ENCODE measurements at places on chromosomes 7 and 10.

DNA sequence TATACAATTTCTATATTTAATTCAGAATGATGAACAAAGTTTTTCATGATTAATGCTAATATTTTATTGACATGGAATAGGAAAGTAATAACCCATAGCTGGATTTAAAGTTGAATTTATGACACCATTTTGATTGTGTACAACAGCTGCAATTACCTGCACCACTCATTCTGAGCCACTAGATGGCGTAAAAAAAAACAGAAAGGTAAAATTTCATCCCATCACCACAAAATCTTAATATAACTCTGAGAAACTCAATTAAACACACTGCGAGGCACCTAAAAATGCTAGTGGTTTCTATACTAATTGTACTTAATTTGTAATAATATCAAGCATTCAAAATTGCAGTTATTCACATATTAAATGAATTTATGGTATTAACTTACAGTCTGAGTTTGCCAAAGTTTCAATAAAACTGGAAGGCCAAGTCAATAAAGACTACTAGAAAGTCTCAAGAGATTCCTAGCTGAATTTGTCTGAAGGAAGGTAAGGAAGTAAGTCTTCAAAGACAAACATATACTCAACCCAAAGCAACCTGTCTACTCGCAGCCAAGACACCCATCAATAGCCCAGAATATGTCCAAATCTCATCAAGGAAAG, 182.5 kb downstream of the SKAP2 start:
- DNase-seq, result peak; percentile 55

GRCh38 chr7:333393-333764, 43.4 kb downstream of the FOXL3 start:
- no peak for DNase-seq

DNA sequence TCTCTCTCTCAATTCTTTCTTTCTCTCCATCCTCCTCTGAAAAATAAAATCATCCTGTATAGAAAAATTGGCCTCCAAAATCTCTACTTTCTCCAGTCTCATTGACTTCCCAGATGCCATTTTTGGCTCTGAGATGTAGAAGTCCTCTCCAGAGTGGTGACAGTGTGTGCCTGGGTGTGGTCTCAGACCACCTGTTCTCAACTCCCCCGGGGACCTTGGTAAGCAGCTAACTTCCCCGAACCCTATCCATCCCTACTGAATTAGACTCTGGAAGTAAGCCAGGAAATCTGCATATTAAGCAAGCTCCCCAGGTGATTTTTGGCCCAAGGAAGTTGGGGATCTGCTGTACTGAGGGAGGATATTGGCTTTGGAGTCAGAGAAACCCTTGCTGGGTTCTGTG, 120.5 kb downstream of the WDR11 start:
- no peak for DNase-seq

DNA sequence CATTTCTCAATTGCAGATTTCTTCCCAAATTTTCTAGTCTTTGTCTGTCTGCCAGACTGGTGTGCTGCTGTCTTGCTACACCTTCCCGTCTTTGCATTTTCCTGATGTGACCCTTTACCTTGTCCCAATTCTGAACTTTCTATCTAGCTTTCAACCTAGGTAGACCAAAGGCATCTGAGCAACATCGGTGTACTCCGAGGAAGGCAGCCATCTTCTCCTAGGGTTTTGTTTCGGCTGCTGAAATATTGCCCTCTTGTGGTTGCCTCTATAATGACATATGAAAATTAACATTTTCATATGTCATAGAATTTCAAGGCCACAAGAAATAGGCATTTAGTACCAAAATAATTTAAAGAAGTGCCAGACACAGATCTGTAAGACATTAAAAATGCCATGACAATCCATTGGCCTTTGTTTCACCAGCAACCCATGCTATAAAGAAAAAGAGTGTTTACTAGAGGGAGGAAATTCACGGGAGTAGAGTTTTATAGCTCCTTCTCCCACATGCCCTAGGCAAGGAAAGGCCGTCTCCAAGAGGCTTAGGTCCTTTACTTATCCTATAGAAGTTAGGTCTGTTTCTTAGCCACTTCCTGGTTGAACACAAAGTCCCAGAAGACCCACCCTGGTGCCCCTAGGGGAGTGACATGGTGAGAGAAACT, 23.4 kb downstream of the OR9A2 start:
- peak; percentile 59 for DNase-seq

DNA sequence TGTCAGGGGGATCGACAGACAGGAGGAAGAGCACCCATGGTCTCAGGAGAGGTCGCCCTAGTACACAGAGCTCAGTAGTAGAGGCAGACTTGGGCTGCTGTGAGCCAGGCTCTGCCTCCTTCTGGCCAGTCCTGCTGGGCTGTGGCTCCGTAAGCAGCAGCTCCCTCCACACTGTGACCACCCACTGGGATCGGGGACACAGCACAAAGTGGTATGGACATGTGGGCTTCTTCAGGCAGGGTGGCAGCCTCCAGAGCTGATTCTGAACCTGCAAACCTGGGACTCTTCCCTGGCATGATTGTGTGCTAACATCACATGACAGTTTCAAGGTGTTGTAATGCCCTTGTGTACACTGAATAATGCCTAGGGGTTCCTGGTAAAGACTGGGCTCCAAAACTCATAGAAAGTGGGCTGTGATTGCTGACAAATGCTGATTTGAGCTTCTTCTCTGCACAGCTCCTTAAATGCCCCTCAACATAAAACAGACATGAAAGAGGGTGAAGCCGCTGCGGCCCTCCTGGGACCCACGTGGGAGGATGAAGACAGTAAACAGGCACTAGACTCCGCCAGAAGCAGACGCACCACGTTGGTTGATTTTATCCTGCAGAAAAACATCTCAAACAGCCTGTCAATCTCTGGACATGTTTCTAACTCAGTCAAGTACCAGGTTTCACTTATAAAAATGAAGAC, 76.7 kb downstream of the GPR26 start:
- DNase-seq, result no peak

- no peak for DNase-seq
Measured at GRCh38 chr7:158559356-158559755, 28.3 kb downstream of the PTPRN2 start.

- DNase-seq, result no peak
Measured at GRCh38 chr10:5538892-5539651, 14.3 kb downstream of the CALML3 start.

- no peak for DNase-seq
Measured at GRCh38 chr7:107172276-107173032, 3.7 kb downstream of the HBP1 start.

DNA sequence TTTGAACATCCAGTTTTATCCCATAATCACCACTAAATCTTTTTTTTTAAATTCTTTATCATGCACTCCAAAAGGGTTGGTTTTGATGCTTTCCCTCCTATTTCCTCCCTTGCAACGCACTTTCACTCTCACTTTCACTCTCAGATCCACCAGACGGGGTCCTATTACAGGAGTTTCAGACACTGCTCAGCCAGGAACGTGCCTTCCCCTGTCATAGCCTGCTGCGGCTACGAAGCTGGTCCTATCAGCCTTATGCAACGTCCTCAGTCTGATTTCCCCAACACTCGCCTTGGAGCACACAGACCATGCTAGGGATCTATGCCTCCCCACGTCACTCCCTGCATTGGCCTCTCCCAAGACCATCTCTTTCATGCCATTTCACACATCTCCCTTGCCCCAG, 23.4 kb downstream of the ZPBP start:
- DNase-seq, result peak; percentile 16

- no peak for DNase-seq
Measured at GRCh38 chr7:504221-505111, 15.2 kb downstream of the PDGFA start.

GRCh38 chr10:58412502-58412961, 27.3 kb downstream of the TFAM start:
- no peak for DNase-seq

- no peak for DNase-seq
Measured at GRCh38 chr10:117499248-117500105, 43.1 kb upstream of the EMX2 start.

DNA sequence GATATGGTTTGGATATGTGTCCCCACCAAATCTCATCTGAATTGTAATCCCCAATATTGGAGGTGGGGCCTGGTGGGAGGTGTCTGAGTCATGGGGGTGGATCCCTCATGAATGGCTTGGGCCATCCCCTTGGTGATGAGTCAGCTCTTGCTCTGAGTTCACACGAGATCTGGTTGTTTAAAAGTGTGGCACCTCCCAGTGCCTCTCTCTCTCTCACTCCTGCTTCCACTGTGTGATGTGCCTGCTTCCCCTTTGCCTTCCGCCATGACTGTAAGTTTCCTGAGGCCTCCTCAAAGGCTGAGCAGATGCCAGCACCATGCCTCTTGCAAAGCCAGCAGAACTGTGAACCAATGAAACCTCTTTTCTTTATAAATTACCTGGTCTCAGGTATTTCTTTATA, 4.8 kb upstream of the GCK start:
- DNase-seq, result no peak

- DNase-seq, result no peak
Measured at GRCh38 chr10:114681542-114681941, 23.5 kb upstream of the ABLIM1 start.

DNA sequence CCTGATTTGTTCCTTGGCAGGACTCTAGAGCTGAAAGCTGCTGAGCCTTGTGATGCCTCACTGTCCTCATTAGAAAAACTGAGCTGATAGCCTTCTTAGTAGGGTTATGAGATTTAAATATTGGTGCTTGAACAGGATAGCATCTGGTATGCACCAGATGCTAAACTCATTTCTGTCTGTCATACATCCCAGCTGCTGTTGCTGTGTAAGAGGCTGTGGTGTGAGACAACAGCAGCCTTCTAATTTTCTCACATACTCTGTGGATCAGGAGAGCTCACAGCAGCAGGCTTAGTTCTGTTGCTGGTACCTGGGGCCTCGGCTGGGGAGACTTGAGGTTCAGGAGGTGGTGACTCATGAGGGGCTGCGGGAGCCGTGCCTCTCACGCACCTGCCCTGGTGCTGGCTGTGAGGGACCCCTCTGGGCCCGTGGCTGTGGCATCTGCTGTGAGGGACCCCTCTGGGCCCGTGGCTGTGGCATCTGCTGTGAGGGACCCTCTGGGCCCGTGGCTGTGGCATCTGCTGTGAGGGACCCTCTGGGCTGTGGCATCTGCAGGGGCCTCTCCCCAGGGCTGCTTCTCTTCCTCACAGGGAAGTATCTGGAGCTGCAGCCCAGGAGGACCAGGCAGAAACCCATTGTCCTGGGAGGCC, 12.5 kb downstream of the DYNC2I1 start:
- DNase-seq, result no peak

DNA sequence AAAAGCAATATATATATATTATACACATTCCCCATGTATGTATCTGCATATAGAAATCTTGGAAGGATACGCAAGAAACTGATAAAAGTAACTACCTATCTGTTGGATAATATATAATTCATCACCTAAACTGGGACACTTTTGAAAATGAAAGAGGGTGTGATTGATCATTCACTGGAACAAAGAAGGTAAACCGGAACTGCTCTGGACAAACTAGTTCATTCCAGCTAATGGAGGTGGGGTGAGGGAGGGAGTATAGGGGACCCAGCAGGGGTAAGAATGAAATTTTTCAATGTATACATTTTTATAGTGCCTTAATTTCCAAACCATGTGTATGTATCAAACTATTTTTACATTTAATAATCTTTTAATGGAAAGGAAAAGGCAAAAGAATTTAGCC, 25.6 kb downstream of the SORBS1 start:
- no peak for DNase-seq

GRCh38 chr7:156510966-156511365, 129.6 kb upstream of the RNF32 start:
- no peak for DNase-seq

DNA sequence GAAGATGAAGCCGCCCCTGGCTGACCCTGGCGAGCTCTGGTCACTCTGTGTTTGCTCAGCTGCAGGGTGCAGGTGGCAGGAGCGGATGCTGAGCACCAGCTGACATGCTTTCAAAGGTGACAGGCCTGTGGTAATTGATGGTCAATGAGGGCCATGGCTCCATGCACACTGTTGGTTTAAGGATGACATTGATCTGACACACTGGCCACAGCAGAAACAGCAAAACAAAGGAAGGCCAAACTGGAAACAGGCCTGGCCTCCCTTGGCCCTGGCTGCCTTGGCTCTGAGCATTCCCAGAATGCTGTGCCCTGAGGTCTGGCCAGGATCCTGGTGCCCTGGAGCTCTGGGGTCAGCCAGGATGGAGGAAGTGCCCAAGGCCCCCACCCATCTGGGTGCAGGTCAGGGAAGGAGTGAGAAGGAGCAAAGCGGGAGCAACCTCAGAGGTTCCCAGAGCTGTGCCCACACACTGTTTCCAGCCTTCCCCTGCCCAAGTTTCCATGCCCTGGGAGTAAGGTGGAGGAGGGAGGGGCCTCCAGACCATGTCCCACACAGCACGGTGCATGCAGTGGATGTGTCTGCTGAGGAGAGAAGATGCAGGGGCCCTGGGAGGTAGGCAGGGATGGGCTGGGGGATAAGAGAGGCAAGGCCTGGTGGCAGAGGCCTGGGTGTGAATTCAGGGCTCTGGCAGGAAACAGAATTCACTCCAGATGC, 302.2 kb downstream of the RPS24 start:
- DNase-seq, result no peak

DNA sequence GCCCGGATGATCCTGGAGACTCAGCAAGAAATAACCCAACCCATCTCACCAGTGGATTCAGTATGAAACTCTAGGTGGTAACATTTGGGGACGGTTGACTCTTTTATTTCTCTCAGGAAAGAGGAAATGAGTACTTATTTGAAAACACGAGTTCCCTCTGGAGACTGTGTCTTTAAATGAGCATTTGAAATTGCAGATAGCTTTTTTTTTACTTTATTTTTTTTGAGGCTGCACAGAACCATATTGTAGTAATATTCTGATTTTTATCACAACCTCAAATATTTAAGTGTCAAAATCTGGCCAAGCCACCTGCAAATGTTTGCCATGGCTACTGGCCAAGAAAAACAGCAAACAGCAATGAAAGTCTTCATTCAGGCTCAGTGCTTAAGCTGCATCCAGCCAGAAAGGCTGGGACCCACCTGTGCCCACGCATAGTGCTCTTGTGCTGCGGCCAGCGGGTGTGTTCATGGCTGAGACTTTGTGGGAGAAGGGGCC, 160.8 kb downstream of the CREB5 start:
- no peak for DNase-seq

- DNase-seq, result no peak
Measured at GRCh38 chr7:51016546-51016945, 233.8 kb upstream of the GRB10 start.

DNA sequence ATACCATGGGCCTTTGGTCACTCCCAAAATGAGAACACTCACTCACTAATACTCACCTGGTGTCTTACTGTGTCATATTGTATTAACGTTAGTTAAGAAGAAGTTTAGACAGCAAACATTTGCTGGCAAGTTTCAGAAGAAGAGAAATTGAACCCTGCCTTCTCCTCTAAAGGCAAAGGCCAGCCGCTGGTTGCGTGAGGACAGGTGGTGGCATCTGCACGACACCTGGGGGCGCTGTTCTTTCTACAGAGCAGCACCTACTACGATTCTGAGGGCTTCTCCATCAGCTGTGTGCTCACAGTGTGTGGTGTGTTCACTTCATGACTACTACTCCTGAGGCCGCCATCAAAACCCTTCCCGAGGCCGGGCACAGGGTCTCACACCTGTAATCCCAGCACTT, 17.9 kb upstream of the CLEC2L start:
- DNase-seq, result peak; percentile 28
